ENCODE measurements at places on chromosomes 2 and 18.

GRCh38 chr2:173134703-173135102 lies 59.1 kb downstream of the MAP3K20 start:
- no peak for DNase-seq

- no peak for DNase-seq
Measured at GRCh38 chr2:189088591-189089205, 90.9 kb downstream of the COL5A2 start.

DNA sequence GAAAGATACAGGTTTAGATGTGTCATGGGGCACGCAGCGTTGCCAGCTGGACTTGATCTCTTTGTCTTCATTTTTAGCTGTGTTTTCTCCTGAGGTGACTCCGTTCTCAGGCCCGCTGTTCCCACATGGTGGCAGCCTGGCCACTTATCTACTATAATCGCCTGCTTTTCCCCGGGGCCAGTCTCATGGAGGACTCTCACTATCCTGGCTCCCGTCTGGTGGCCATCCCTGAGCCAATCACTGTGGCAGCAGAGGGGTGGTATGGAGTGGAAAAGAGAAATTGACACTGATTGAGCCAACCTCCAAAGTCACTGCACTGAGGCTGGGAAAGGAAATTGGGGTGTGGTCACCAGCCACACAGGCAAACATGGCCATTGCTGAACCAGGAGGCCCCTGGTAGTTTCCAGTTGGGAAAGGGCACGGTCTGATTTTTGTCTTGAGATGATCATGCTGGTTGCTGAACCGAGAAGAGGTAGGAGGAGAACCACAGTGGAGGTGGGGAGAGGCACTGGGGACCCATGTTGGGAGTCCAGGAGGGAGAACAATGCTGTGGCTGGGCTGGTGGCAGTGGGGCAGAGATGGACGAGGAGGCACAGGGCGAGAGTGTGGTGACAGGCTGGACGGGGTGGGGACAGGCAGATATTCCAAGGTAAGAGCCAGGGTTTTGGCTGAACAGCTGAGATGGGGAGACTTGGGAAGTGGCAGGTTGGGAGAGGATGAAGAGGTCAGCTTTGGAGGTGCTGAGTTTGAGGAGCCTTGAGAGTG lies 45.6 kb downstream of the KCNIP3 start:
- DNase-seq = no peak

GRCh38 chr2:204486805-204487204 lies 58.5 kb upstream of the PARD3B start:
- no peak for DNase-seq

DNA sequence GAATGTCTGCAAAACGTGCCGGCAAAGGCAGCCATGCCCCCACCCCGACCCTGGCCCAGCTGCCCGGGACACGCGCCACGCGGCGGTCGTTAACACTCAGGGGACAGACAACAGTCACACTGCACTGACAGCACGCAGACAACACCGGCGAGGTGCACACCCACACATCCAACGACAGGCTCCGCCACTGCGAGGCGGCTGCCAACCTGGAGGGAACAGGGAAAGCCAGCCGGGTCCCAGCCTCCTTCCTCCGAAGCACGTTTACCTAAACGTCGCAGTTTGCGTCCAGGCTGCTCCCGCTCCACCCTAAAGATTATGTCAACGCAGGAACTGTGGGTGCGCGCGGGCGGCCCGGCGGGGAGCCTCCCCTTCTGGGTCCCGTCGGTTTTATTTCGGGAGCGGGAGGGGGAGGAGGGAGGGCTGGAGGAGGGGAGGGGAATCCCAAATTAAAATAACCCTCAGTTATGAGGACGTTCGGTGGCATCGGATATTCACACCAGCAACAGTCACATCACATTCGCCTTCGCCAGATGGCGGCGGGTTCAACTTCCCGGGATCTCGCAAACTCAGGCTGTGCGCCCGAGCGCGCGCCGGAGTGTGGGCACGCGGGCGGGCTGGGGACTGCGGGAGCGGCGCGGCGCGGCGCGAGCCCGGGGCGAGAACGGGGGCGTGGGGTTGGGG lies 644 bp downstream of the PTGR3 start:
- no peak for DNase-seq

GRCh38 chr2:128452536-128453530 lies 134.2 kb upstream of the HS6ST1 start:
- DNase-seq = peak; percentile 65

DNA sequence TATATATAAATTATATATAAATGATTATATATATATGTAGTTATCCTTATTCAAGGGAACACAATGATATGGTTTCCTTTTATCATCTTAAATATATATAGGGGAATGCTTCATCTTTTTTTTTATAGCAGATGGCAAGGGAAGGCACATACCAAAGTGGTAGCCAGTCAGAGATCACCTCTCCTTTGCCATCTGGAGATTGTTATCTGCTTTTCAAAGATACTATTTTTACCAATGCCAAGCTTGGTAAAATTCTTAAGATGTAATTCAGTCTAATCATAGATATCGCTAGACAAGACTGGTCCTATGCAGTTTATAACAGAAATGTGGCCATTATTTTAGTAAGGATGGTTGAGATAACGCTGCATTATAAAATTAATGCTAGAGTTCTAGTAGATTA lies 64.7 kb upstream of the DSEL start:
- no peak for DNase-seq

- no peak for DNase-seq
Measured at GRCh38 chr2:23565814-23566213, 180.8 kb downstream of the KLHL29 start.

- DNase-seq = no peak
Measured at GRCh38 chr18:22063102-22063501, 106.3 kb upstream of the GATA6 start.

- no peak for DNase-seq
Measured at GRCh38 chr18:25144820-25145219, 207.1 kb downstream of the ZNF521 start.

- DNase-seq = no peak
Measured at GRCh38 chr2:121588357-121588756, 57.7 kb downstream of the RNU4ATAC start.

- DNase-seq = no peak
Measured at GRCh38 chr2:96685577-96686459, 43.3 kb downstream of the FER1L5 start.

GRCh38 chr18:38961880-38962279 lies 1396.3 kb upstream of the CELF4 start:
- no peak for DNase-seq

- no peak for DNase-seq
Measured at GRCh38 chr2:208189069-208189809, 591 bp downstream of the C2orf80 start.

DNA sequence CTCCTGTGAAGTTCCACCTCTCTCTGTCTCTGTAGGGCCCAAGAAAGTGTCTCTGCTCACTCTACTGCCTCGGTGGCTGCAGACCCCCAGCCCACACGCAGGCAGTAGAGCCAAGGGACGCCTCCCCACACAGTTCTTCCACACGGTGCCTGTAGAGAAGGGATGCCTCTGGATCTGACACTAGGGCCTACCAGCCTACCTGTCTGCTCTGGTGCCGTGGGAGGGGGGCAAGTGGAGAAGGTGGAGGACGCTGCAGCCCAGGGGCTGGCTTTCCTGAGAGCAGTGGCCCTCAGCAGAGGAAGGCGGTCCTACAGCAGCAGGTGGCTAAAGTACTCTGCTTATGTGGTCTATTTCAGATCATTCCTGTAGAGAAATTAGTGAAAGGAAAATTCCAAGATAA lies 9.0 kb upstream of the TMEM214 start:
- no peak for DNase-seq

DNA sequence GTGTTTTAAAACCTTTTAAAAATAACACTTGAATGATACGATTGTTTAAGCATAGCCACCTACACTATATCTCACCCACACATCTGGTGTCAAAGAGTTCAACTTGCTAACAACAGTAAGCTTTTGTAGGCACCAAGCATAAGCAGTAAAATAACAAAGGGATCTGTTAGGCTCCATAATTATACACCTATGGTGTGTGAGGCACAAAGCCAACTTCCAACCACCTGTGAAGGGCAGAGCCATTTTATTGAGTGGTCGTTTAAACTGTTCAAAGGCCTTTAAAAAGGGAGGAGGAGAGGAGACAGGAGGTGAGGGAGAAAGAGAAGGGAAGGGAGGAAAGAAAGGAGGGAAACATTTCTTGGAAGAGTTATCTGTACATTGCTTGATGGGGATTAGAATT lies 27.9 kb downstream of the NEMP2 start:
- DNase-seq = no peak

GRCh38 chr18:2356906-2357305 lies 214.4 kb downstream of the METTL4 start:
- DNase-seq = no peak

DNA sequence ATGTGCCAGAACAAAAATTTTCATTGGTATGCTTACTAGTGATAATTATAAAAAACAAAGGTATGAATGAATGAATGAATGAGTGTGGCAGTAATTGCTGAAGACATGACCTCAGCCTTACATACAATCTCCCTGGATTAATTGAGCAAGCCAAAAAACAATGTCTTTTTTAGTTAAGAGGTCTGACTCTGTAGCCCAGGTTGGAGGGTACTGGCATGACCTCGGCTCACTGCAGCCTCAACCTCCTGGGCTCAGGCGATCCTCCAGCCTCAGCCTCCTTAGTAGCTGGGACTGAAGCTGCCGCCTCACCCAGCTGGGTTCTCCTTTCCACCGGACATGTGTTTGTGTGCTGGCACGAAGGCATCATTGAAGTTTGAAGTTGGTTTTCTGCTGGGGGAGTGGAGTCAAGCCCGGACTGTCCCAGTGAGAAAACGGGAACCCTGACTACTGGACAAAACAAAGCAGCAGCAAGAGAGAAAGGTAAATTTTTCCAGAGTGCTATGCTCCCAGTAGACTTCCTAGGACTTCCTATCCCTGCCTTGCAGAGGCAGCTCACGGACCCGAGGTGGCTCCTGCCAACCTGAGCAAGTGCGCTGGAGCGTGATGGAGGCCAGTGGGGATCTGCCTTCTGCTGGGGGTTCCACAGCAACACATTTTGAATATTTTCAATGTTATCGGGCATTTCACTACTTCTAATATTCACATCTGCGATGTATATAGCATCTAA lies 6.4 kb upstream of the IMP4 start:
- DNase-seq = no peak

DNA sequence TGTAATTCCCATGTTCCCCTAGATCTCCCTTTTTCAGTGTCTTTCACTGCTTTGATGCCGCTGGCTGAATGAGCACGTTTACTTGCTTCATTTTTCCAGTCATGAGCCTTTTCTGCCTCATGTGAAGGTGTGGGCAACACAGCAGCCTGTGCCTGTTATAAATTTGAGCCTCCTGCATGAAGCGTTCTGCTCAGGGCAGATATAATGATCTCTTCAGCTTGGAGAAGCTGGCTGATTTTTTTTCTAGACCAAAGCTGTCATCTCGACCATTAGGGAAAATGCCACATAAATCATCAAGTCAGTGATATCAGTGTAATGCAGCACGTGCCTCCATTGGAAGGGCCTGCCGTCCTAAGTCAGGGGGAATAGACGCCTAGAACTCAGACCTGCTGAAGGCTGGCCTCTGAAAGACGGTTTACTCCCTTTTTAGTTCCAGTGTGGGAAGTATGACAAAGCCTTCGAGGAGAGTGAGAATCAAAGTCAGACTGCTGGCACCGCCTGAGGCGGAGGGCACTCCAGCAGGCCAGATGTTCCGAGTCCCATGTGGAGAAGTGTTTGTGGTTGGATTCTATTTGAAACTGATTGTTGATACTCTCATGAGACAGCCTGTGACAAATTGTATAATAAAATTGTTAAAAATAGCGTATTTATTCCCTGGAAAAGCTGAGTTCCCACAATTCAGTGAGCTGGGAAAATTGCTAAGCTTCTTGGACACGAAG lies 196.5 kb downstream of the MYO1B start:
- no peak for DNase-seq

DNA sequence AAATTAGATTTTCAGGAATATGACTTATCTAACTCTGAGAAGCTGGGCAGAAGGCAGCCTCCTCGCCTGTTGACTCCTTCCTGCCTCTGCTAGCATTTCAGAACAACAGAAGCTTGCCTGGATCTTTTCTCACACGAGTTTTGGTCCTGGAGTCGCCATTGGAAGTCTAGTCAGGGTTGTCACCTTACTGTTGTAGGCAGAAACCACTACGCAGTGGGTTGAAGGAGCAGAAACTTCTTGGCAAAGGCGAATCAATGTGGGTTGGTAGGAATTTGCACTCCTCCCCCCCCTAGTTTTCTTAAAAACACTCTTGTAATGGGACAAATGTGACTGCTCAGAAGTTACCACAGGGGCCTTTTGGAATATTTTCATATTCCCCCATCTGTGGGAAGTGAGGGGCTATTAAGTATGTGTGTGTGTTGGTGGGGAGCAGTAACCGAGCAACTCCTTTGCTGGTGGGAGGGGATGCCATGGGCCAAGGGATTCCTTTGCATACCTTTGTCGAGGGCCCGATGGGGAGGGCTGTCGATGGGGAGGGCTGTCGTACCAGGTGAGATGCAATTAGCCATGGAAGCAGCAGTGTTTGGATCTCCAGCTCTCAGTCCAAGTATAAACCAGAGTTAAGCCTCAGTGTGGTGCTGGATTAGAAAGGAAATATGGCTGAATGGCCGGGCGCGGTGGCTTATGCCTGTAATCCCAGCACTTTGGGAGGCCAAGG lies 117.4 kb downstream of the FMNL2 start:
- no peak for DNase-seq

GRCh38 chr2:227461811-227462461 lies 10.0 kb upstream of the AGFG1 start:
- DNase-seq = no peak

DNA sequence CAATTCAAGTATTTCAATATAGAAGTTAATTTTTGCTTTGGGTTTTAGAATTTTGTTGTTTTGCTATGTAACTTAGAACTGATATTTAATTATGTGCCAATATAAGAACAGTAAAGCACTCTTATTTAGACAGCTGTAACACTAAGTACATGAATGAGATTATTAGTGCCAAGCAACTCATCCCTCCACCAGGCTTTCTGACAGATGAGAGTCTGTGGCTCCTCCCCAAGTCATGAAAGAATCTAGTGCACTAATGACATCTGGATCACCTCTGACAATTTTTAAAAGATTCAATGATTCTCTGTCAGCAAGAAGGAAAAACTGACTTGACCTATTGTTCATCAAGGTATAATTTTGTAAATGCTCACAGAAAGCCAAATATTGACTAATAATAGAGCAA lies 67.8 kb downstream of the TMEFF2 start:
- no peak for DNase-seq

GRCh38 chr18:67682516-67682915 lies 166.0 kb upstream of the DSEL start:
- DNase-seq = no peak

DNA sequence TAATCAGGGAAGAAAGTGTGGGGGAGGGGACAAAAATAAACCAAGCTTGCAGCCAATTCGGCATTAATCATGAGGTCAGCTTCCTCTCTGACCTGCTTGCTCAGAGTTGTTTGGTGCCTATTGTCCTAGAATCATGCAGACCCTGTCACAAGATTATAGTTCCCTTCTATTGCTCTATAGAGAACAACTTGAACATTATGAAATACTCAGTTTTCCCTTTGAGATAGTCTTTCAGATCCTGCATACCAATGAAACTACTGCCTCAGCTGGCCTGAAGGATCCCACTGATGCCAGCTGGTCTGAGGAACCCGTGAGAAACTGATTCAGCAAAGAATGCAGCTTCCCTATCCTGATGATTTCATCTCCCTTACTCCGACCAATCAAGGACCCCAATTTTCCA lies 955 bp upstream of the BBS5 start:
- no peak for DNase-seq

- no peak for DNase-seq
Measured at GRCh38 chr2:73156539-73157124, 43.9 kb upstream of the RAB11FIP5 start.

GRCh38 chr2:23311186-23311585 lies 73.8 kb upstream of the KLHL29 start:
- DNase-seq = peak; percentile 3

All from coronary artery (tissue), 2 donors.